Tibial nerve (tissue), 4 donors: ENCODE measurements at places on chromosomes 6 and 20.
A peak's percentile ranks its signal among the peaks of the same experiment; 100 is the strongest.

- DNase-seq, result no peak
Observed at GRCh38 chr20:57532104-57532503, 7.2 kb upstream of the CTCFL start.

DNA sequence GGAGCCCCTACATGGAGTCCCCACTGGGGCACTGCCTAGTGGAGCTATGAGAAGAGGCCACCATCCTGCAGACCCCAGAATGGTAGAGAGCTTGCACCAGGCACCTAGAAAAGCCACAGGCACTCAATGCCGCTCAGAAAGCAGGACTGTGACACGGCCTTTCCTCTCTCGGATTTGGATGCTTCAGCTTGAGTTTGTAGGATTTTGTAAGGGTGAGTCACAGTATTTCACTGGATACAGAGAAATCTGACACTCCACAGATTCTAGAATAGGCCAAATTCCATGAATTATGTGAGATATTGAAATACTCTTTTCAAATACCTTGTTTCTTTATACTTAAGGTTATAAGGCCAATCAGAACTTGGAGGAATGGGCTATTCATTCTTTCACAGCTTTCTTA is 424.5 kb downstream of the HTR1B start:
- DNase-seq, result no peak

DNA sequence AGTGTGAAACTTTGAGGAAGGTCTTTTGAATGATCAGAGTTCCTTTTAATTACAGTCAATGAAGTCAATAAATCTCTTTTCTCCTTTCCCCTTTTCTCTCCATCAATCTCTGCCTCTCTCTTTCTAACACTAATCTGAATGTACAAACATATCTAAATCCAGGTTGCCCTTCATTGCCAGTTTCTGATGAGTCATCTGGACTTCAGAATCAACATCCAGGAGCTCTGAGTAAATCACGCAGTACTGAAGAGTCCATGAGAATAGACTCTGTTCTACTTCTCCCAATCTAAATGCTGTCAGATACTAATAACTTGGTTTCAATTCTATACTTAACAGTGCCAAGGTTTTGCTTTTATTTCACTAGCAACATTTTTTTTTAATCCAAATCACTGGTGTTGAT is 238.7 kb upstream of the THEMIS start:
- DNase-seq, result no peak

DNA sequence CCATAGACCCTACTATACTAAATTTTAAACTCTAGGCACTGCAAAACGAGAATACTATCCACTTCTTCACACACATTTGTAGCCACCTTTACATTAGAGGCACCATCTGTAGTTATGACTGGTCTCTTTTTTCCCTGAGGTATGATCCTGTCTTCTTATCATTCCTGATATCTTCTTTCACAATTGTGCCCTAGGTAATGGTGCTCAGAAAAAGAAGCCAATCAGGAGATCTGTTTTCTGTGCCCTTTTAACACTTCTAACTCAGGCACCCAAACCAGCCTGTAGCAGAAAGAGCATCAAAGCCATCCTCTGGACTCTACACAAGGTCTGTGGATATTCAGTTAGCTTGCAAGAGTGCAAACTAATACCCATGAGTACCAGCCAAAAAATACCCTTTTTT is 149.7 kb upstream of the SGK1 start:
- DNase-seq, result no peak

- DNase-seq, result no peak
Observed at GRCh38 chr6:76004202-76004601, 68.3 kb downstream of the IMPG1 start.

GRCh38 chr6:137571854-137572253 is 77.7 kb upstream of the OLIG3 start:
- peak; percentile 12 for DNase-seq
